Large intestine (tissue), 12 donors: ENCODE measurements at places on chromosomes 1 and 21. TPM values are rescaled to one million over a fixed set of nuclear protein-coding genes. Genes with fewer than 3 reads are reported as not detected.

The CYP2J2 gene
- 21.3 TPM for polyA plus RNA-seq

The FHAD1 gene
- polyA plus RNA-seq: 0.79 TPM

The DEGS1 gene
- polyA plus RNA-seq: 37.6 TPM

- H3K4me1 ChIP-seq: peaks cover 8% of the 10 kb centered on the region
- H3K4me3 ChIP-seq: no peak overlapping the region
- no peaks in the 10 kb centered on the region for H3K36me3 ChIP-seq
- peak; percentile 76 for DNase-seq
Observed at GRCh38 chr1:58620259-58620658, 43.2 kb upstream of the TACSTD2 start.

The ATP6V1G3 gene
- not detected for polyA plus RNA-seq

The MACF1 gene
- polyA plus RNA-seq: 99.5 TPM

GRCh38 chr1:25566730-25567341 lies 23.4 kb downstream of the LDLRAP1 start:
- peaks cover 31% of the 10 kb centered on the region for H3K36me3 ChIP-seq
- no peak overlapping the region for H3K4me3 ChIP-seq
- no peaks in the 10 kb centered on the region for H3K27me3 ChIP-seq
- H3K27ac ChIP-seq: no peak overlapping the region
- H3K4me1 ChIP-seq: peaks cover 24% of the 10 kb centered on the region

DNA sequence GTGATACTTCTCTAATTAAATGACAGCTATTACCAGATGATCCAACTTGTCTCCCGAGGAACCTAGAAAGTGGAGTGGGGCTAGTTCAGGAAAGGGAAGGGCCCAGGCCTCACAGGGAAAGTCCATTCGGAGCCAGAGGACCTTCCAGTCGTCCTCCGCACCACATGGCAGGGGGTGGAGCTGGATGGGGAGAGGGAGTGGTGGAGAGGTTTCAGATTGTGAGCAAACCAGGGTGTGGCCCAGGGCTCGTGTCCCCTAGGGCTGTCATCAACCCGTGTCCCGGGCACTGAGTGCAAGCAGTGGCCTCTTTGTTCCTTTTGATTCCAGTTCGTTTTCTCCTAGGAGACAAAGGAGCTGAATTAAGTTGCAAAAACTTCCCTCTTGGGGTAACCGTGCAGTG lies 114.9 kb downstream of the HUNK start:
- H3K27me3 ChIP-seq: no peaks in the 10 kb centered on the region
- peaks cover 5% of the 10 kb centered on the region for H3K4me1 ChIP-seq
- H3K4me3 ChIP-seq: no peak overlapping the region
- no peak overlapping the region for H3K27ac ChIP-seq

The S100A2 gene
- polyA plus RNA-seq: 0.67 TPM

The RIMS3 gene
- polyA plus RNA-seq: 6.9 TPM

GRCh38 chr1:42941640-42942330 lies 16.9 kb downstream of the SLC2A1 start:
- peak; percentile 77 for DNase-seq
- H3K4me1 ChIP-seq: peaks cover 78% of the 10 kb centered on the region
- H3K27ac ChIP-seq: peak overlapping the region; percentile 94
- H3K27me3 ChIP-seq: no peaks in the 10 kb centered on the region

- no peaks in the 10 kb centered on the region for H3K4me1 ChIP-seq
- H3K27me3 ChIP-seq: no peaks in the 10 kb centered on the region
- no peak for DNase-seq
- H3K4me3 ChIP-seq: no peak overlapping the region
- H3K27ac ChIP-seq: no peak overlapping the region
- H3K36me3 ChIP-seq: peaks cover 11% of the 10 kb centered on the region
Observed at GRCh38 chr1:178450871-178451270, 45.9 kb downstream of the CLEC20A start.

DNA sequence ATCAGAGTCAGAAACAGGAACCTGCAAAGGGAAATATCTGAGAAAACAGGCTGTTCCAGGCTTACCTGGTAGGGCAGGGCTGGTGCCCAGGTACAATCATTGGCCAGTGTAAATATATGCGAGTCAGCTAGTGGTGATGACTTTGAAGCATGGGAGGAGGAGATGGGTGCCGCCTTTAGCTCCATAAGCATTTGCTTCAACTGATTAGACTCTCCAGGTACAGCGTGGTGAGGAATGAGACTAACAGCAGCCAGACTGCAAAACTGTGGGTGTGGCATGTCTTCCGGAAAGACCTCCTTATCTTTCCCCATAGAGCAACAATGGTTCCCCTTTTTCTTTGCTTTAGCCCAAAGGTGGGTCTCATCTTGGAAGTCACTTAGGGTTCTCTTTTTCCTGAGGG lies 137.2 kb downstream of the LRIG2 start:
- H3K27me3 ChIP-seq: no peaks in the 10 kb centered on the region
- DNase-seq: peak; percentile 64
- peak overlapping the region; percentile 55 for H3K27ac ChIP-seq
- no peak overlapping the region for H3K4me3 ChIP-seq

The SMPDL3B gene
- 17.0 TPM for polyA plus RNA-seq

DNA sequence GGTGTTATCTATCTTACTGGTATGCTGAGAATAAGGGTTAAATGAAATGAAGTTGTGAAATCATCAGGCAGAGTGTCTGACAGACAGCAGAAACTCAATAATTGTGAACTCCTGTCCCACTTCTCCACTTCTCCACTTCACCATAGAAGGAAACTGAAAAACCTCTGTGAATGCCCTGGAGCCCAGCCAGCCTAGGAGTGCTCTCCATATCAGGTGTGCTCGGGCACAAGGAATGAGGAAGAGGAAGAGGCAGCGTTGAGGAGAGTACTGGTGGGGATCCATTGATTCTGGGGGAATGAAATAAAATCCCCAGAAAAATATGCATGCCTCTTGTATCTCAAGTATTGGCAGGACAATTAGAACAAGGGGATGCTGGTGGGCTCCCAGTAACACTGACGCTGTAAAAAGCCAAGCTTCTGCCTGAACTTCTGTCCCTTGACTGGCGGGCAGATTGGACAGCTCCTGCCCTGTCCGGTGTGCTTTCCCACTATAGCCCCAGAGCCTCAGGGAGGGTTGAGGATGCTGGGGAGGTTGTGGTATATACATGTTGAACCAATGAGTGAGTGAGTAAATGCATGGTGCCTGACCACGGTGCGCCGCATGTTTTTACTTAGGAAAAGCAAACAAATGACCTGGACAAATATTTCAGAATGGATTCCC lies 47.7 kb downstream of the NMNAT2 start:
- peaks cover 17% of the 10 kb centered on the region for H3K27me3 ChIP-seq
- H3K4me3 ChIP-seq: no peak overlapping the region
- no peak overlapping the region for H3K27ac ChIP-seq
- H3K36me3 ChIP-seq: no peaks in the 10 kb centered on the region

- peak; percentile 81 for DNase-seq
- no peaks in the 10 kb centered on the region for H3K36me3 ChIP-seq
- H3K27me3 ChIP-seq: no peaks in the 10 kb centered on the region
- H3K27ac ChIP-seq: no peak overlapping the region
- H3K4me1 ChIP-seq: peaks cover 19% of the 10 kb centered on the region
Observed at GRCh38 chr1:22745669-22746585, 35.3 kb downstream of the EPHB2 start.

The AMY2A gene
- polyA plus RNA-seq: not detected

The TSPAN1 gene
- 17.8 TPM for polyA plus RNA-seq

DNA sequence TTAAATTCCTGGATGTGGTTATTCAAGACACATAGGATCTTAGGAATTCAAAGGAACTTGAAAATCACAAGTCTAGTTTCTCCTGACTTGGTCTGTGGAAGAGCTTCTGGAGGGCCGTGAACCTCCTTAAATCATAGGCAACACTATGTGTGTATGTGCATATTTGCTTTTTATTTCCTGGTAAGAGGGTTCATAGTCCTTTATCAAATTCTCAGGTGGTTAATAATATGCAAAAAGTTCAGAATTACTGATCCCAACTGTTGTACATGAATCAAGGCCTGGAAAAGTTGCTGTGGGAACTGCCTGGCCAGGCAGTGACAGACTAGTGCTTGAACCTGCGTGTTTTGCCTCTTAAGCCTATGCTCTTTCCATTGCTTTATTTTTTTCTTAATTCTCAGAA lies 12.9 kb downstream of the MTR start:
- H3K4me1 ChIP-seq: peaks cover 4% of the 10 kb centered on the region
- DNase-seq: no peak
- H3K27me3 ChIP-seq: no peaks in the 10 kb centered on the region
- peak overlapping the region; percentile 24 for H3K27ac ChIP-seq

DNA sequence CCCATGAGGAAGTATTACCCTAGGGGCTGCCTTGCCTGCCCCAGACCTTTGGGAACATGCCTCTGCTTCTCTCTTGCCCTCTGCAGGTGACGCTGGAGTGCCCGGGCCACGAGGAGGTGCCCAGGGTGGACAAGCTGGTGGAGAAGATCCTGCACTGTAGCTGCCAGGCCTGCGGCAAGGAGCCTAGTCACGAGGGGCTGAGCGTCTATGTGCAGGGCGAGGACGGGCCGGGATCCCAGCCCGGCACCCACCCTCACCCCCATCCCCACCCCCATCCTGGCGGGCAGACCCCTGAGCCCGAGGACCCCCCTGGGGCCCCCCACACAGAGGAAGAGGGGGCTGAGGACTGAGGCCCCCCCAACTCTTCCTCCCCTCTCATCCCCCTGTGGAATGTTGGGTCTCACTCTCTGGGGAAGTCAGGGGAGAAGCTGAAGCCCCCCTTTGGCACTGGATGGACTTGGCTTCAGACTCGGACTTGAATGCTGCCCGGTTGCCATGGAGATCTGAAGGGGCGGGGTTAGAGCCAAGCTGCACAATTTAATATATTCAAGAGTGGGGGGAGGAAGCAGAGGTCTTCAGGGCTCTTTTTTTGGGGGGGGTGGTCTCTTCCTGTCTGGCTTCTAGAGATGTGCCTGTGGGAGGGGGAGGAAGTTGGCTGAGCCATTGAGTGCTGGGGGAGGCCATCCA lies 7.8 kb upstream of the HTR6 start:
- H3K36me3 ChIP-seq: peaks cover 29% of the 10 kb centered on the region
- no peak overlapping the region for H3K27ac ChIP-seq
- no peak for DNase-seq
- H3K4me3 ChIP-seq: no peak overlapping the region
- H3K27me3 ChIP-seq: peaks cover 7% of the 10 kb centered on the region

GRCh38 chr1:8415526-8416278 lies 97.8 kb downstream of the SLC45A1 start:
- no peak overlapping the region for H3K4me3 ChIP-seq
- H3K4me1 ChIP-seq: peaks cover 53% of the 10 kb centered on the region
- H3K36me3 ChIP-seq: peaks cover 47% of the 10 kb centered on the region
- DNase-seq: no peak
- H3K27me3 ChIP-seq: no peaks in the 10 kb centered on the region

DNA sequence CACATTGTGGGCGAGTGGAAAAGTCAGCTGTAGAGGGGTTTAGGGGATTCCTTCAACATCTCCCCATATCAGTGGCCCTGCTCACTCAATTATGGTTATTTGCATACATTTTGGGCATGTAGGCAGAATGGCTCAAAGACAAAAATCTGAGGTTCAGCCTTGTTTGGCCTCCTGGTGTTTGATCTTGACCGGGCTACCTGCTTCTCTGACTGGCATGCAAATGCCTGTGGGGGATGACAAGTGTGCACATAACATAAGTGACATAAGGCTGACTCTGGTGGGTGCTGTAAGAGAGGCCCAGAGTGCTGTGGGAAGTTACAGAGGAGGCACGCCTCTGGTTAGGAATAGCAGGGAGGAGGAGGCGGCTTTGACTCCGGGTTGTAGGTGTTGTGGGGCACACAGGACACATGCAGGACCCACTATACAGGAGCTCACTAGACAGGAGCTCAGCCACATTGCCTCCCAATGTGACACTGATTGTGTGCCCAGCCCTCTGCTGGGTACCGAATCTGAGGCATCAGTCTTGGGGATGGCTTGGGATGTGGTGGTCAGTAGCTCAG lies 29.4 kb upstream of the IL19 start:
- peaks cover under 1% of the 10 kb centered on the region for H3K36me3 ChIP-seq
- no peak for DNase-seq
- no peak overlapping the region for H3K27ac ChIP-seq

- H3K4me1 ChIP-seq: peaks cover 11% of the 10 kb centered on the region
- H3K4me3 ChIP-seq: no peak overlapping the region
- no peak for DNase-seq
- no peak overlapping the region for H3K27ac ChIP-seq
Observed at GRCh38 chr1:204442376-204443259, 31.0 kb upstream of the PPP1R15B start.

GRCh38 chr1:85320371-85321131 lies 44.1 kb upstream of the BCL10 start:
- DNase-seq: no peak
- no peak overlapping the region for H3K27ac ChIP-seq
- H3K4me3 ChIP-seq: no peak overlapping the region

The SH2D2A gene
- 5.3 TPM for polyA plus RNA-seq

DNA sequence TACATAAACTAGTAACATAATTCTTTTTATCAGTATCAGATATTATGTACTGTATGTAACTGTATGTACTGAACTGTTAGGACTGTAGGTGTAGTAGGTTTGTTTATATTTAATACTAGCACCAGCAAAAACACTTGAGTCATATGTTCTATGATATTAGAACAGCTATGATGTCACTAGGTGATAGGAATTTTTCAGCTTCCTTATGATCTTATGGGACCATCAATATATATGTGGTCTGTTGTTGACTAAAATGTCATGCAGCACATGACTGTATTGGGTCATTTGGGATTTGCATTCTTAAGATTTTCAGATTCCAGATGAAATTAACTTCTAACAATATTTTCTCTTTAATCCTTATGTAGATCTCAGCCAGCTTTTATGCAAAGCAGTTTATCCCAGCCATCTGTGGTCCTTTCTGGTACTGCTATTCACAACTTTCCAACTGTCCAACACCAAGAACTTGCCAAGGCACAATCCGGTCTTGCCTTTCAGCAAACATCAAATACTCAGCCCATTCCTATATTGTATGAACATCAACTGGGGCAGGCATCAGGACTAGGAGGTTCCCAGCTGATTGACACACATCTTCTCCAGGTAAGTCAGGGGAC lies 38.3 kb upstream of the MYOCOS start:
- H3K4me3 ChIP-seq: no peak overlapping the region
- H3K27ac ChIP-seq: no peak overlapping the region
- H3K27me3 ChIP-seq: no peaks in the 10 kb centered on the region

The SELL gene
- polyA plus RNA-seq: 2.1 TPM

DNA sequence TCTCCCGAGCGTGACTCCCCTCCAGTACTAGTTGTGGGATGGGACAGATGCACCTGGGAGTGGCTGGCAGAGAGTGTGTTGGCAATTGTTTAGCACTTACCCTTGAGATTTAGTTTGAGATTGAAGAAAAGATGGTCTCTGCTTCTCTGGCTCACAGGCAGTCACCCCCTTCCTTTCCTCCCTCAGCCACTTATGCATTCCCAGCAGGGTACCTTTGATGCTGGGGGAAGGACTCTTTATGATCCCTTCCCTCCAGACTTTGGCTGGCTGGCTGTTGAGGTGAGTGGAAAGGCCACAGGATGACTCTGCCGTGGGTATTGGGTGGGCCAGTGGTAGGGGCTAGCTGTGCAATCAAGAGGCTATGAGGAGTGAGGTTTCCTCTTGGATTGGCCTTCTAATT lies 236.8 kb downstream of the CAMTA1 start:
- no peak overlapping the region for H3K4me3 ChIP-seq
- H3K27ac ChIP-seq: no peak overlapping the region
- H3K36me3 ChIP-seq: no peaks in the 10 kb centered on the region
- no peaks in the 10 kb centered on the region for H3K4me1 ChIP-seq
- DNase-seq: no peak
- H3K27me3 ChIP-seq: peaks cover 7% of the 10 kb centered on the region

The MAP3K21 gene
- polyA plus RNA-seq: 11.0 TPM

The TOR1AIP1 gene
- polyA plus RNA-seq: 26.0 TPM
